AG09309 (cell line): ENCODE measurements at places on chromosomes 12 and 14.
A peak's percentile ranks its signal among the peaks of the same experiment; 100 is the strongest.

GRCh38 chr14:95758331-95758730 lies 44.4 kb upstream of the TCL1A start:
- DNase-seq = no peak

- no peak for DNase-seq
Observed at GRCh38 chr12:120055231-120056000, 61.1 kb downstream of the RAB35 start.

GRCh38 chr14:37903343-37904191 lies 304.1 kb upstream of the SSTR1 start:
- peak; percentile 16 for DNase-seq

DNA sequence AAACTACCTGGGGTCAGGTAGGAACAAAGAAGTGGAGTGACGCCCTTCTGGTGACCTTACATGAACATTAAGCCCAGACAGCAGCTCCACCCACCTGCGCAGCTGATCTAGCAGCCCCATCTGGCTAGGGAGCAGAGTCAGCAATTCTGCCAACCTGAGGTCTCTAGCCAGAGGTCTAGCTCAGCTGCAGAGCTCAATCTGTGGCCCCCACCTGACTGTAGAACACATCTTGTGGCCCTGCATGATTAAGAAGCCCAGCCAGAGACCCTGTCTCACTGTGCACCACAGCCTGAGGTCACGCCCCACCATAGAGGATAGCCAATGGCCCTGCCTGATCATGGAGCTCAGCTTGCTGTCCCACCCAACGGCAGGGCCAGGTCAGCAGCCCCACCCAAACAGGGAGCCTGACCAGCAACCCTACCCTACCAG lies 50.6 kb upstream of the HIGD1C start:
- no peak for DNase-seq

DNA sequence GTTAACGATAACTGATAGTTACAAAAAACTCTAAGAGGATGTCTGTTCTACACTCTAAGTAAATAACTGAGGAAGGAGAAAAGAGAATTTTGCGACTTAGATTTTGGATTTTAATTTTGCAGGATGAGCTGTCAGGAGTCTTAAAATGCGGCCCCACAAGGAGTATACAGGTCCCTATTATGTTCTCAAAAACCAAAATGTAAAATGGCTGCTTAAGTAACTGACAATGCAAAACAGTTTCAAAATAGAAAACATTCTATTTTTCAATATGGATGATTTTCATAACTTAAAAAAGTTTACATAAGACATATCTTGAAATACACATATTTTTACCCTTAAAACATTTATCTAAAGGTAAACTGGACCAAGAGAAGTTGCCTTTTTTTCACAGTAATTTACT lies 2.6 kb downstream of the CD69 start:
- no peak for DNase-seq

GRCh38 chr12:95733141-95733825 lies 57.3 kb downstream of the NTN4 start:
- DNase-seq = peak; percentile 90

GRCh38 chr12:52439845-52440244 lies 5.7 kb upstream of the KRT75 start:
- no peak for DNase-seq

- no peak for DNase-seq
Observed at GRCh38 chr14:72616811-72617210, 277.1 kb downstream of the DPF3 start.

DNA sequence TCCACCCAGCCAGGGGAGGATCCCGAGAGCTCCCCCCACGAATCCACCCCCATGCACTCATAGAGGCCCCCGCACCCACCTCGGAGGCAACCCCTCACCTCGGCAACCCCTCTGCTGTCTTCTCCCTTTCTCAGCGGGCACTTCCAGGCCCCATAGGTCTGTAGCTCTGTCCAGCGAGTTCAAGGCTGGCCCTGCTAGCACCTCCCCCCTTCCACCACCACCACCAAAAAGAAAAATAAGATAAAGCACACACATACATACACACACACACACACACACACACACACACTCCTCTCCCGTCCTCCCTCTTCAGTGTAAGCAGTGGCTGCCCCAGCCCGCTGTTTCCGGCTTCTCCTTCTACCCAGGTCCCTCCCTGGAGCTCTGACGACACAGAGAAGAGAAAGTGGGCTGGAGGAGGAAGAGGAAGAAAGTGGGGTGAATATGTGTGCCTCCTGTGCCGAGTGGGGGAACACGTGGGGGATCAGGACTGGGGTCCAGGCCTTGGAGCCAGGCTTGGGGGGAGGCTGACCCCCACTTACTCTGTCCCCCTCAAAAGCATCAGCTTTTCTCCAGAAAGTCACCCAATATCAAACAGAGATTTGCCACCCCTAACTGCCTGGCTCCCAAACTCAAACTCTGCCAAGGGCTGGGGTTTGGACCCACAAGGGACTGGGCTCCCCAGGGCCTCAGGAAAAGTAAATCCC lies at the start of gene STAT6:
STAT6 (minus strand) TSS at position 332 of the 704 bp plus-strand sequence. CDS start 3,084 bp downstream, outside the sequence.
- DNase-seq = peak; percentile 67

DNA sequence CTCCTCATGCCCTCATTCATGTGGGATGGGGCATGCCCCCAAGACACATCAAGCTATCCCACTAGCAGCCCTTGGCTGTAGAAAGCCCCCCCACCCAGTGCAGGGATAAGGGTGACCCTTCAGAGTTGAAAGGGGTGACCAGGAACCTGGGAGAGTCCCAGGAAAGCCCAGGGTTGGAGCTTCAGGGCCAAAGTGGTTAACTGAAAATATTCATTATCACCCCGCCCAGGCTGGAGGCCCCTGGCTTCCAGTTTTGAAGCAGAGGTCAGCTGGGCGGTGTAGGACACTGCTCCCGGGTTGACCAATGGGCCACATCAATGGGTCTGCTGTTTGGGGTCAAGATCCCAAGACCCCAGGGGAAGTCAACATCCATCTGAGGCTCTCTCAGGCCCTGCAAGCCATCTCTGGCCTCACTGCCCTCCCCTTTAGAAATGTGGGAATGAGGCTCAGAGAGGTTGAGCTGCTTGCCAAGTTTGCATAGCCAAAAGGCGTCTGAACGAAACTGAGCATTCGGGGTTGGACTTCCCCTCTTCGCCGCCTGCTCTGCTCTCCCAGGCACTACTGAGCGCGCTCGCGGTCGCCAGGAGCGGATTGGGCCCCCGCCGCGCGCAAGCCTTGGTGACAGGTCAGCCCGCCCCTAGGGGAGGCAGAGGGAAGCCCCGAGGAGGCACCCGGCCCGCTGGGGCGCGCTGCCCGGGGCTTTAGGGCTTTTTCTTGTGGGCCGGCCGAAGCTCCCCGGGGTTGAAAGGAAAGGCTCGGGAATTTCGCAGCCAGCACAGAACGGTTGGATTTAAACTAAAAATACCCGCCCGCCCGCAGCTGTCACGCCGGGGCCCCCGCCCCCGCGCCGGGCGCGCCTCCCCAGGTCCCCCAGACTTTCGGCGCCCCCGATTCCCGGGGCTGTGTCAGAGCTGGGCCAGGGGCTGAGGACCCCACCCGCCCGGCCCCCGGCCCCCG lies 576 bp downstream of the SYNE3 start:
- DNase-seq = no peak

- DNase-seq = no peak
Observed at GRCh38 chr12:92226071-92226661, 80.5 kb upstream of the BTG1 start.

- DNase-seq = no peak
Observed at GRCh38 chr12:128426511-128426910, 159.5 kb downstream of the TMEM132C start.

- no peak for DNase-seq
Observed at GRCh38 chr12:58919231-58920101, 838 bp downstream of the LRIG3 start.

GRCh38 chr12:1197264-1198018 lies 206.4 kb downstream of the ERC1 start:
- DNase-seq = no peak

DNA sequence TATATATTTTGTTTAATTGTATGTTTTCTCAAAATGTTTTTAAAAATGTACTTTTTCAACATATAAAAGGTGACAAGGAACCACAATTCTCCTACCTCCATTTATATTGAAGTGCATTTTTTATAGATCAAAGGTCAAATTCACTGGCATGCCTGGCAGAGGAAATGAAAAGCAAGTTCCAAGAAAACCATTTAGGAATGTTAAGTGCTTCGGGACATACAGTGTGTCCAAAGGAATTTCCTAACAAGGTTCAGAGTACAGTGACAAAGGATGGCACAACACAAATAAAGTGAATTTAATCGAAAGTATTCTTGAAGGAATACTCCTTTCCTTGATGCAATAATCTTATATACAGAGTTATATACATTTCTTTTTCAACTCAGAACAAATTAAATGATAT lies 242.3 kb downstream of the CCER1 start:
- no peak for DNase-seq

- DNase-seq = no peak
Observed at GRCh38 chr12:22990501-22990900, 365.5 kb downstream of the ETNK1 start.

- no peak for DNase-seq
Observed at GRCh38 chr12:55696796-55697462, 10.8 kb downstream of the ITGA7 start.

- DNase-seq = peak; percentile 48
Observed at GRCh38 chr12:63068857-63069442, 82.1 kb downstream of the AVPR1A start.

GRCh38 chr14:75926431-75927115 lies 55.2 kb downstream of the TGFB3 start:
- no peak for DNase-seq

- DNase-seq = no peak
Observed at GRCh38 chr12:132103542-132104308, 40.4 kb downstream of the DDX51 start.

DNA sequence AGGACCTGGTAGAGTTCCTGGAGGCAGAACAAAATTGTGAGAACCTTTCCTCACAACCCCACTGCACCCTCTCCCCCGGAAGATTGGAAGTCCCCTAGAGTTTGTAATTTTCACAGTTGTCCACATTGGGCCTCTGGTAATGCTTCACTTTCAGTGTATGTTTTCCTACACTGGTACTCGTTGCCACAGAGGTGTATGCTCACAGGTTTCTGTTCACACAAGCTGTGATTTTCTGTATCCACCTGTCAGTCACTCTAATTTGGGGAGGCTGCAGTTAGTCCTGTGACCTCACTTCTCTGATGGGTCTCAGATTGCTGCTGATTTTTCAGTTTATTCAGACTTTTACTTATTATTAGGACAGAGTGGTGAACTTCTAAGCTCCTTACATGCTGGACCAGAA lies 66.4 kb upstream of the BMP4 start:
- DNase-seq = no peak

GRCh38 chr12:94561943-94562411 lies 88.4 kb downstream of the TMCC3 start:
- no peak for DNase-seq

- no peak for DNase-seq
Observed at GRCh38 chr14:56216626-56217379, 98.6 kb downstream of the PELI2 start.

- no peak for DNase-seq
Observed at GRCh38 chr12:44816446-44817017, 59.6 kb downstream of the NELL2 start.

GRCh38 chr14:98808494-98809407 lies 463.2 kb downstream of the BCL11B start:
- DNase-seq = no peak

DNA sequence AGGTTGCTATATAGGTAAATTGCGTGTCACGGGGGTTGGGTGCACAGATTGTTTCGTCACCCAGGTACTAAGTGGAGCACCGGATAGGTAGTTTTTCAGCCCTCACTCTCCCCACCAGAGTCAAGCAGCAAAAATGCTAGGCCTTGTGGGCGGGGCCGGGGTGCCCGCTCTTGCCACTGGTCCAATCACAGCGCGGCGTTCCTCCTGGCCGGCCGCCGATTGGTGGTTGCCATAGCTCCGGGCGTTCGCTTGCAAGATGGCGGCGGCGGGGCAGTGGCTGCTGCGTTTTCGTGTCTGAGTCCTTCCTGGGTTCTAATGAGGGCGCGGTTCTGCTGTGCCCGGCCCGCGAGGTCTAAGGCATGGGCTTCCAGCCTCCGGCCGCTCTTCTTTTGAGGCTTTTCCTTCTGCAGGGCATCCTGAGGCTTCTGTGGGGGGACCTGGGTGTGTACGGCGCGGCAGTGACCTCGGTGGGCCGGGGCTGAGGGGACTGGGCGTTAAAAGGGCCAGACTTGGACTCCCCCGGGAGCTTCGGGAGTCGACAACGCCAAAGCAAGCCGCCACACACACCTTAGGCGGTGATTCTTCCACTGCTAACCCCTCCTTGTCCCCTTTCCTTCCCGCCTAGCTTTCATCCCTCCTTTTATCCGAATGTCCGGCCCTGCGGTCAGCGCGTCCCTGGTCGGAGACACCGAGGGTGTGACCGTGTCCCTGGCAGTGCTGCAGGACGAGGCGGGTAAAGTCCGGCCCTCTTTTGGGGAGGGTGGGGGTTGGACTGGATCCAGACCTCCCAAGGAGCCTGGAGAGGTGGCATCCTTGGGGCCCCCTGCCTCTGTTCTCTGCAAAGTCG lies at the start of gene TCTN2:
TCTN2 (plus strand) TSS at position 232 of the 847 bp plus-strand sequence; CDS start at position 360, 128 bp downstream.
- peak; percentile 54 for DNase-seq

DNA sequence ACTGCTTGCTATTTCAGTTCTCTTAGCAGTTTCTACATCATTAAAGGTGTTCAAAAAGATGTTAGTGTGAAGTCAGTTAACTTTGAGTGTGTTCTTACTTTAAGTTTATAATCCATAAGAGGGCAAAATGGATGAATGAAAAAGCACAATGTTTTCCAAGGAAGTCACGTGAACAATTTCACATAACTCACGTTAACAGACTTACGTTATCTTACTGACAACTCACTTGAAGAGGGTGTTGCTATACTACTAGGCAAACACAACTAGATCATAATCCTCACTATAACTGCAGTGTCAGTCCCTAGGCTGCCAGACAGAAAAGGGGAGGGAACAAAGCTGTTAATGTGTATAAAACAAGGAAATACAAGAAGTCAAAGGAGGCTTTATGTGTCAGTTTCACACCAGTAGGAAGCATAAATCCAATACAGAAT lies 6.4 kb downstream of the SLC2A13 start:
- DNase-seq = no peak

GRCh38 chr12:116882742-116883141 lies 1.5 kb upstream of the HRK start:
- DNase-seq = no peak

DNA sequence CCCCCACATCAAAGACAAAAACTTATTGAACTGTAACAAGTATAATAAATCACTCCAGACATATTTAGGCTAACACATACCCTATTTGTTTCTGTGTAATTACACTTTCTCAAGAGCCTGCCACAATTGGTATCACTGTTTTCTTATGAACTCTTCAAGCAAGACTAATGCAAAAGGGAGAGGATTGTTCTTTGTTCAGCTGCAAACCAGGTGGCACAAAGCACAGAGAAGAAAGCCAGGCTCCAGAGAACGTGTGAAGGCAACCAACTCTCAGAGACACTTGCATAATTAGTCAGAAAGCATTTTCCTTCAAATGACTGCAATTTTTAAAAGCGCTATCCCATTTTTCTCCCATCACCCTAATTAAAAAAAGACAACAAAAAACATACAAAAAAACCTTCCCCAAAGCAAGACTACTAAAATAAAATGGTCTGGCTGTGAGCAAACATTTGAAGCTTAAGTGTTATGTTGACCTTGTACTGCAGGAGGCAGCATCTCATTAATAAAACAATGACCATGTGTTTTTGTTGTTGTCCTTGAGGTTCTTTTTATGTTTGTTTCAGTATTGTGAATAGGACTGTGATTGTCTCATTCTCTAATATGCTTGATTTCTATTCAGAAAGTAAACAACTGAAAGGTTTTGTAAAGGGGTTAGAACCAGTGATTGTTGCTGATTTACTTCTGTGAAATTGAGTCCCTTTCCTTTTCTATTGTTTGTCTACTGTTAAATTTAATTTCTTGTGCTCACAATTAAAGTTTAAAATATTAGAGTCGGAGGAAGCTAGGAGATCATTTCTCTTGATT lies 452.7 kb upstream of the PDE3A start:
- peak; percentile 13 for DNase-seq
